NCI-H2171 treated with DMSO at 0.1 percent for 48 hours (cell line): ENCODE measurements at places on chromosomes 3 and 15.

GRCh38 chr15:45162771-45163507 is 24.8 kb downstream of the SHF start:
- peak; percentile 87 for DNase-seq

- DNase-seq, result no peak
Observed at GRCh38 chr3:23084367-23084766, 118.8 kb upstream of the UBE2E2 start.

DNA sequence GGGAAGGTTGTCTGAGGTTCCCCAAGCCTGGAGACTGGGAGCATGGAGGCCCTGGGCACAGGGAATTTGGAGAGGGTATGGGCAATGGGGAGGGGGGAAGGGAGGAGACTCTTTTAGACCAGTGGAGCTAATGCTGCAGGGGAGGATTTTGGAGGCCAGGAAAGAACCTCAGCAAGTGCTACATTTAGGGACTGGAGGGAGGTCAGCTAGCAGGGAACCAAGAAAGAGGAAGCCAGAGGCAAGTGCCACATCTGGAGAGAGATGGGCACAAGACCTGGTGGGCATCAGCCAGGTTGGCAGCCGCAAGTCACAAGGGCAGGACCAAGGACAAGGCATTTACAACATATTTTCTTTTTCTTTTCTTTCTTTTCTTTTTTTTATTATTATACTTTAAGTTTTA is 20.7 kb downstream of the PLEKHO2 start:
- DNase-seq, result no peak

- DNase-seq, result no peak
Observed at GRCh38 chr3:190566043-190566933, 52.4 kb downstream of the IL1RAP start.

DNA sequence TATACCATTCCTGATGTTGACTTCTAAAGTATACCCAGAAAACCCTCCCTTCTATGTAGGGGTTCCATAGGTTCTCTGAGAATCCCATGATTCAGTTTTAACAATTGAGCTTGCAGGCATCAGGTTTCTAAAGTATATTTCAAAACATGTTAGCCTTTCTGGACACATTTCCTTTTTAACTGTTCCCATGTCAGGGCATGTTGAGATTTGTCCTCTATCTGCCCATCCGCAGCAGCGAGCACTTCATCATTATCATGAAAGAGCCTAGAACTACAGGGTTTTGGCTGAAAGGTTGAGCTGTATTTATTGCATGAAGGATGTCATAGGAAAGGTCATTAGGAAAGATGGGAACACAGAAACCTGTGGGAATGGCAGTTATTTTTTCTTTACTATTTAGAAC is 201.1 kb upstream of the BHLHE40 start:
- no peak for DNase-seq

DNA sequence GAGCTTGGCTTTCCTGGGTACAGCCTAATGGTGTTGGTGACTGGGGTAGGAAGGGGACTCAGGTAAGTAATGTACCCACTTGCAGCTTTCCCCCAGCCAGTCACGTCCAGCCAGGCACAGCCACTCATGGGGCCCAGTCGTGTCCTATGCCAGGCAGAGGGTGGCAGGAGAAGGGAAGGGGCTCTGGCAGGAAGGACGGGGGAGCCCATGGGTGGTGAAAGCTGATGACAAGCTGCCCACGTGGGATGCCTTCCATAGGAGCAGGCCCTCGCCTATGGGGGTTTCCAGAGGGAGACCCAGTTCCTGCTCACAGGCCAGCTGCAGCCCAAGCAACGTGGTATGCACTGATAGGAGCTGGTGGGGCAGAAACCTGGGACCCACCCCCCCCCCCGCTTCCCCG is 10.7 kb downstream of the CHAC1 start:
- no peak for DNase-seq

DNA sequence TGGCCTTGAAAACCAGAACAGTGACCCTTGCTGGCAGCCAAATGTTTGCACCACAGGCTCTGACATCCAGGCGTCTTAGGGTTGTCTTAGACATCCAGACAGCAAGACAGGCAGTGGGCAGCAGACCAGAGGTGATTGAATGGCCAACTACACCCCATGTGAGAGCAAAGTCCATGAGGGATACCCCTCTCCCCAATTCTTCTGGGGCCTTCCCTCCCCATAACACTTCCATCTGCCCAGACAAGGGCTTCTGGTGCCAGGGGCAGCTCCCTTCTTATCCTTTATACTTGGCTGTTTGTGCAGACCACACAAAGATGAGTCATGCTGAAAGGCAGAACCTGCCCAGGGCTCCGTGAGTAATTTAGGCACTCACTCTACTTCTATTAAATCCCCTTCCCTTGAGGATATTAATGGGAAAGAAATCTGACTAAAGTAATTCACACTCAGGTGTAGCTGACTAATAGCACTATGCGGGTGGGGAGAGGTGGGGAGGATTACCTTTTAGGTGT is 257.9 kb downstream of the UACA start:
- peak; percentile 69 for DNase-seq

GRCh38 chr3:101878589-101878988 is 29.3 kb downstream of the NFKBIZ start:
- no peak for DNase-seq

GRCh38 chr3:150300388-150300787 is 107.7 kb upstream of the TSC22D2 start:
- no peak for DNase-seq

- no peak for DNase-seq
Observed at GRCh38 chr3:59573911-59574310, 524.1 kb upstream of the CFAP20DC start.

DNA sequence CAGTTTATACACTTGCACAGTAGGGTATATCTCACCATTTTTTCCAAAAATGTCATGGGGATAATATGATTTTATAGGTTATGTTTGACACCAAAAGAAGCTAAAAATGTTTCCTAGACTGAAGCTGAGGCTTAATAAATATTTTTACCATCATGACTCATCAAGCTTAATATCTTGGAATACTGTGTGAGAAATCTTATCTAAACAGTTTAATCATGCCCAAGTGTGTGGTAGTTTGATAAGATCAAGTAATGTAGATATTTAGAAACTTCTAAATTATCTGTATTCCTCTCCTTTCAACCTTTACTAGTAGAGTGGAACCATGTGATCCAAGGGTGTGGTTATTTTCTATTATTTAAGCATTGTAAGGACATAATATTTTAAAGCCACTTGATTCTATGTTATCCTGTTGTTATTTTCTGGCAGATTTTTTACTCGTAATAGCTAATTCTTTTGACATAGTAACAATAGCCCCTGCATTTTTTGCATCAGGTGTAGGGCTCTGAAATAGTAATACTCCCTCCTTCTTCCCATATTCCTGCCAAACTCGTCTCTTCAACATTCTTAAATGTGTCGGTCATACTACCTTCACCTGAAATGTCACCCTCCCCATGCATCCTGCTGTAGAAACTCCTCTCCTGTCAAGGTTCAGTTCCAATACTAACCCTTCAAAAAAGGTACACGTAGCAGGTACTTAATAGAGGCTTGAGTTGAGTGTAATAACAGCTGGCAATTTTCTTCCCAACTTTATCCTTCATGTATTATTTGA is 729.6 kb downstream of the NLGN1 start:
- DNase-seq, result no peak

- DNase-seq, result no peak
Observed at GRCh38 chr15:48891232-48891765, 13.4 kb downstream of the EID1 start.

DNA sequence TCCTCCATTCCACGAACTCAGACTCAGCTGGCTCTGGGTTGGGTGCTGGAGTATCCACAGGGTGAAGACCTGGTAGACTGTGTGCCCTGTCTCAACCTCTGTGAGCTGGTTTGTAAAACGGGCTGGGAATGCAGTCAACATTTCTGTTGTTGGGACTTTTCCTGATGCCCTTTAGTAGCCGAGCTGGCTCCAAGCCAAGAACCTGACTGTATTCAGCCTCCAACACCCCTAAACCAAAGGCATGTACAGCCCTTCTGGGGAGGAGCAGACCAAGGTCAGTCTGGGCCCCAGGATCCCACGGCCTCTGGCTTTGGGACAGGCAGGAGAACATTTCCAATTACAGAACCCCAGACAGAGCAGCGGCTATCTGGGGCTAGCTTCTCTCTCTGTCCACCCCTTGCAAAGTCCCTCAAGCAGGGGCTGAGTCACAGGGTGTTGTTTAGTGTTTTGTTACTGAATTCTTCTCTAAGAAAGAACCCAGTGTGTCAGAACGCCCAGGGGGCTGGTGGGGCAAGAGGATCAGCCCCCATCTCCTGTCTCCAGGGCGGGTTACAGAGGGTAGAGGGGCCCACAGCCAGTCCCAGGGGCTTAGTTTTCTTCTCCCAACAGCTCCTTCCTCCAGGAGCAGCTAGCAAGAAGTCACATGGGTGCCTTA is 56.8 kb upstream of the SLC6A6 start:
- no peak for DNase-seq

DNA sequence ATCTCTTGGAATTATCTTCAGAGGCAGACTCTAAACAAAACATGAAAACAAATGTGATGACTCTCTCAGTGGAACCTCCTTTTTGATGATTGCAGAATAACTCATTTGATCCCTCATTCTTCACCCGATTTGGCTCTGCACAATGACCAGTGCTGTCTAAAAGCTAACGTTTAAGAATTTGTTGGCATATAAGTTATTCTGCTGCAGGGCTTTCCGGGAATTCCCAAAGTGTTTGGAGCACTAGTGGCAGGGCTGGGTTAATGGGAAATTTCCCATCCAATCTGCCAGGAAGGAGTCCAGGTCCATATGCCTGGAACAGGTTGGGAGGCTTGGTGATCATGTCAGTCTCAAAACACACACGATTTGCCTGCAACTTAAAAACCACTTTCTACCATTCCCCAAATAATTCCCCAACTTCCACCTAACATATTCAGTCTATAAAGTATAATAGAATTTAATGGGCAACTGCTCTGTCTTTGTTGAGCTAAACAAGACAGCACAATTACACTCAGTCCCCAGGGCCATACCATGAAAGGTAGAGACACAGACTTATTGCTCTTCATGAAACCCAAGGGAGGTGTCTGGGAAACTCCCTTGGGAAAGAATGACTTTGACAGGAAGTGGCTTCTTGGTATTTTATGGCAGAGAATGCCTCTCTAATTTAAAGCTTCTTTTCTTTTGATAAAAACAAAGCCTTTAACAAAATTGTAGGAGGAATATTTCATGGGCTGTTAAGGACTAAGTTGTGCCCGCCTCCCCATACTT is 38.0 kb downstream of the ARRDC4 start:
- DNase-seq, result no peak

GRCh38 chr15:36331531-36332275 is 247.7 kb upstream of the CDIN1 start:
- DNase-seq, result no peak

- peak; percentile 5 for DNase-seq
Observed at GRCh38 chr3:25273582-25274171, 154.4 kb upstream of the RARB start.

GRCh38 chr3:193865339-193865738 is 270.6 kb upstream of the HES1 start:
- no peak for DNase-seq

GRCh38 chr15:33204087-33204486 is 9.6 kb upstream of the FMN1 start:
- DNase-seq, result no peak

GRCh38 chr15:35289024-35289617 is 204.0 kb upstream of the NANOGP8 start:
- DNase-seq, result peak; percentile 36

DNA sequence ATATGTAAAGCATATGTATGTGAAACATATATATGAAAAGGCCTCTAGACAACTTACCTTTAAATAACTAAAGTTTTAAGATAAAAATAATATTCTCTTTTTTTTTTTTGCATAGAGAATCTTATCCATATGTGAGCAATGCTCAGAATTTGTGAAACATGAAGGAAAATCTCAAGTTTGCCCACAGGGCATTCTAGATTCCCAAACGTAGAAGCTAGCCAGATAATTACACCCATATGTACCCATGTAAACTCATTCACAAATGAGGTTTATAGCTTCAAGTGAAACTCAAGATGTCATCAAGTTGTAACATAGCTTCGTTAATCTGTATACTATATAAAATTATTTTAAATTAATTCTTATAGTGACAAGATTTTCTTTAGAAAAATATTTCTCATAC is 537.3 kb upstream of the NR2F2 start:
- DNase-seq, result no peak

DNA sequence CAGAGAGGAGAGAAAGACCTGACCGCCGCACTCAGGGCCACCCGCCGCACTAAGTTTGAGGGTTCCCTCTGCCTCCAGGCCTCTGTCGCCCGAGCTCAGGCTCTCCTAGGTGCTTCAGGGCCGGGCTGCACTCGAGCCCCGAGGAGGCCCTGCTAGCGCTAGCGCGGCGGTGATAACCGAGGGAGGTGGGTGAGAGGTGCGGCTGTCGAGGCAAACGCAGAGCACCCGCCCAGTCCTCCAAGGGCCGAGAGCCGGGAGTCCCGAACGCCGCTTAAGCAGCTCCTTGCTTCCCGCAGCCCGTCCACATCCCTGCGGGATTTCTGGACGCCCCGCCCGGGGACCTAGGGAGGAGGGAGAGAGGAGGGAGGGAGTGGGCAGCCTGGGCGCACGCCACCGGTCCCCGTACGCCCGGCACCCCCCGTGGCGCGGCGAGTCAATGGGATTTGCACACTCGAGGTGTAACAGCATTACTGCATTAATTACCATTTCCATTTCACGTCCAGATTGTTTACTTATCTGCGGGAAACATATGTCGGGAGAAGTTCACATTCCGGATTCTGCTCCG is 6.8 kb downstream of the SOX14 start:
- DNase-seq, result peak; percentile 56
